ENCODE measurements at places on chromosomes 16 and 17.

DNA sequence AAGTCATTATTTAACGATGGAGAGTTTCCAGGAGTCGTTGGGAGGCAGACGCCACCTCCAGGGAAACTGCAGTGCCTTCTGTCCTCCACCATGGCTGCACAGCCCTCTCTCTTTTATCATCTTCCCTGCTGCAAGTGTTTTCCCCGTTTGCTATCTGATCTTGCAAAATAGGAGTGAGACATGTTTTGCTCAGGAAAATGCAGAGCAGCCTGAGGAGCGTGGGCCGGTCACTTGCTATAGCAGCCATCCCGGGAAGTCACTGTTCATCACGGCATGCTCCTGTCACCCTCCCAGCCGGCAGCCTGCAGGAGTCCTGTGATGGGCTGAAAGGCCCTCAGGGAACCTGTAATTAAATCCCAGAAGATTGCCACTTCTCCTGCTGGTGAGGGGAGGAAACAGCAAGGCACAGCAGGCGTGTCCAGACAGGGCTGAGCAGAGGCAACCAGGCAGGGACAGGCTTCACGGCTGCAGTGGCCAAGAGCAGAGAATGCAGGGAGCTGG is 143.1 kb downstream of the GSG1L start:
- peak; percentile 71 for DNase-seq

DNA sequence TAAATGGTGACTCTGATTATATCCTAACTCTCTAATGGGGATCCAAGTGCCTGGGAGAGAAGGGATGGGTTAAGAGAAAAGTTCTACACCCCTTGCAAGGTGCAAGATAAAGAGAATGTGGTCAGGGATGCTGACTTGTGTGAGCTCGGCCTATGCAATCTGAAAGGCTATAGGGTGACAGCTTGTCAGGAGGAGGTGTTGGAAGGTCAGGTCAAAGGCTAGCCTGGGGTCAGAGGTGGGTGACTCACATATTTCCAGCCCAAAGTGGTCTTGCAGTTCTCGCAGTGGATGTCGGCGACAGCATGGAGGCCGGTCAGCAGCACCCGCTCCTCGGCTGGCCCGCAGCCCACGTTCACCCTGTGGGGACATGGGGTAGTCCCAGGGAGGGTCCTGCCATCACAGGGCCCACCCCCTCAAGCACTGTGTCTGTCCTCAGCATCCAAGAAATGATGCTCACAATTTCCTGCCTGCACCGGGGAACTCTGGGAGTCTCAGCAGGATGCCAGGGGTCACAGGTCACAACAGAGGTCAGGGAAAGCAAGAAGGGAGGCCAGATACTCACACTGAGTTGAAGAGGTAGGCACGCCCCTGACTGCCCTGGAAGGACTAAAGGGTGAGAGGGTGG is 1.4 kb downstream of the YPEL3 start:
- no peak for DNase-seq

- DNase-seq, result no peak
Measured at GRCh38 chr17:77509089-77509488, 368.3 kb downstream of the SEC14L1 start.

DNA sequence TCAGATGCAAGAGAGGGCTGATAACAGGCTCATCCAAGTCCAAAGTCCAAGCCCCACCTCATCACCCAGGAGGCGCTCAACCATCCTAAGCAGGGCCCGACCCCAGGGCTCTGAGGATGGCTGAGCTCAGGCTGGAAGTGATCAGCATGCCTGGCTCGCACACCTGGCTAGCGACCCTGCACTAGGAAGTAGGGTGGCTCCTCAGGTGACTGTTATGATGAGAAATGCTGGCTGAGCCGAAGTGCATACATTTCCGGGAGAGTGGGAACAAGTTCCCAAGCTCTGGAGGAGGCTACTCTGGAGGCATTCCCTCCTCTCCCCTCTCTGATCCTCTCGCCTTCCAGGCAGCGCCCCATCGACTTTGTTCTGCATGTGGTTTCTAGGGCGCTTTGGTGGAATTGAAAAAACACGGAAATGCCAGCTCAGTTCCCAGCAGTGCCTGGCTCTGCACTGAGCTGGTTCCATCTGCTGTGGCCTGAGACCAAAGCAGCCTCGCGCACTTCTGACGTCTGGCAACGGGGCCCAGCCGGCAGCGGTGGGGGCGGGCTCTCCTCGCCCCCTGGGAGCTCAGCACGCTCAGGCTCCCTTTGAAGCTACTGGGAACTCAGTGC is 130.3 kb downstream of the IRF8 start:
- DNase-seq, result no peak

DNA sequence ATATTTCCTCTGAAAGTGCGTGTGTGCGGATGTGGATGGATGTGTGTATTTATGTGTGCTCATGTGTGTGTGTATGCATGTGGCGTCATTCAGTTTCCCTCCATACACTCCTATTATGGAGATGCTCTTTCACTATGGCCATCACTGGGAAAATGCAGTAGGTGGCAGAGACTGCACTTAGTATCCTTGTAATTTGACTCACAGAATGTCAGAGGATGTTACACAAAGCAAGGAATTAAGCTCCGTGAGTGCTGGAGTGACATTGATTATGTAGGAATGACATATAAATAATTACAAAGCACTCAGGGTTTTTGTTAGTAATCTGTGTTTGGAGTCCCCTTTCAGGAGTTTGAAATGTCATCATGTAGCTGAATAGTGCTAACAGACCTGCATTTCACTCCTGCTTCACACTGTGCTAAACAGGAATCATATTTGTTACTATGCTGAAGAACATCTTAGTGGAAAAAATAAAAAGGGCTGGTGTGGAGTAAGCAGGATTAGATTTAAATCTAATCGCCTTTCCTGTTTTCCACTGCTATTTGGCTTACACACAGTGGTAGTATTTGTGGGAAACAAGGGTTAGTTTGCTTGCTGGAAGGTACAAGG is 59.6 kb downstream of the HS3ST4 start:
- DNase-seq, result no peak

- DNase-seq, result no peak
Measured at GRCh38 chr16:81442220-81442915, 2.2 kb upstream of the CMIP start.

- DNase-seq, result no peak
Measured at GRCh38 chr16:49434733-49435132, 61.1 kb downstream of the C16orf78 start.

DNA sequence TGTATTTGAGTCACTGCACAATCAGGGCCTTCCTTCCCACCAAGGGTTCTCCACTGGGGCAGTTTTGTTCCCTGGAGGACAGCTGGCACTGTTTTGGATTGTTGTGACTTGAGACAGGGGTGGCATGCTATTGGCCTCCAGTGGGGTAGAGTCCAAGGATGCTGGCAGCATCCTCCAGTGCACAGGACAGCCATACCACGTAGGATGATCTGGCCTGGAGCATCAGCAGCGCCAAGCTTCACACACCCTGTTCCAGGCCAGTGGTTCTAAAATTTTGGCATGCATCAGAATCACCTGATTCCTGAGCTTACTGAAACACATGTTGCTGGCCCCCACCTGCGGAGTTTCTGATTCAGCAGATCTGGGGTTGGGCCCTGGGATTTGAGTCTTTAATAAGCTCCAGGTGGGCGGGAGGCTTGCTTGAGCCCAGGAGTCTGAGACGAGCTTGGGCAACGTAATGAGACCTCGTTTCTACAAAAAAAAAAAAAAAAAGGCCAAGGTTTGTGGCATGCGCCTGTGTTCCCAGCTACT is 83.2 kb downstream of the MGAT5B start:
- no peak for DNase-seq

DNA sequence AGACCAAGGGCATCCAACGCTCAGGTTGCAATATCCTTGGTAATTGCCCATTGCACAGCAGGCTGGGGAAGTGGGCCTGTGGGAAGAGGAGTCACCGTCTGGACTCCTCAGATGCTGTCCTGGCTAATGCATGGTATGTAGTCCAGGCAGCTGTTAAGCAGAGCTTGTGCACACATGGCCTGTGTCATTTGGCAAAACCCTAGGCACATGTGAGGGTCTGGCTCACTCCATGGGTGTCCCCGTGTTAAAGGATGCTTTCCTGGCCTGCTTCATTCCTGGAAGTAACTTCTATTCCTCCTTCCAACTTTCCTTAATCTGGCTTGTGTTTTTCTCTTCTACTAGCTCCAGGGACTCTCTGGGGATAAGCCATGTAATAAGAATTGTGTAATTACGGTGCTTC is 378.0 kb upstream of the CA10 start:
- DNase-seq, result no peak

GRCh38 chr17:279331-279730 is 73.3 kb downstream of the RPH3AL start:
- DNase-seq, result no peak

GRCh38 chr17:72996791-72997190 is 95.7 kb downstream of the SLC39A11 start:
- DNase-seq, result no peak

DNA sequence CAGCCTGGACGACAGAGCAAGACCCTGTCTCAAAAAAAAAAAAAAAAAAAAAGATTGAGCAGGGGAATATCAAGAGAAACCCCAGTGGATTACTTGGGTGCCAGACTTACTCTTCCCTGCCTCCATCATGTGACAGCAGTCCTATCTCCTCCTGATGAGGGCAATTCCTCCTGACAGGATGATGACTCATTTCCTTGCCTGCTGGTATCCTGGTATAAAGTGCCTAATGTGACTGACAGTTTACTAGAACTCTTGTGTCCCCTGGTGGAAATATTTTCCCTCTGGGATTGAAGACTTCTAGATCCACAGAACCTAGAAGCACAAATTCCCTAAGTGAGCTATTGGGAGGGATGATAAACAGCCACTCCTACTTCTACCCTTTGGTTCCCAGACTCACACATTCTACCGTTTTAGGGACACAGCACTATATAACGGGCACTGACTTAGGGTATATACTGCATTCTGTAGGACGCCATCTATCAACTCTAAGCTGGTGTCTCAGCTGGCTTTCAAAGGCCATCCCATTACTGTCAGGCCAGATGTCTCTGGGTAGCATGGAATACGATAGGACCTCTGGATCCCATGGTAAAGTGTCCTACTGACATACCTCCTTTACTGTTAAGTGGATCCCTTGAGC is 114.6 kb upstream of the MED13 start:
- DNase-seq, result peak; percentile 77

DNA sequence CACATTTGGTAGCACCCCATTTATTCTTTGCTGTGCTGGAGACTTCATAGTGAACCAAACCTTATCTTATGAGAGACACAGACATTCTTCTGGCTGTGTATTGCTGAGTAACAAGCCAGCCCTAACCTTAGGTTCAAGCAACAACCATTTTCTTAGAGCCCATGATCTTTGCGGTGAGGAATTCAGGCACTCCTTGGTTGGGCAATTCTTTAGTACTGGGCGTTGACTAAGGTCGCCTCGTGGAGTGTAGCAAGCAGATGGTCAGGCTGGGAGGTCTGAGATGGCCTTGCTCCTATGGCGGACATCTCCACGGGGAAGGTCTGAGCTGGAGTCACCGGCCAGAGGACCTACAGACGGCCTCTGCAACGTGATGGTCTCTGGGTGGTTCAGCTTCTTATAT is 43.1 kb downstream of the ARSG start:
- peak; percentile 89 for DNase-seq

GRCh38 chr16:61969077-61969382 is 67.2 kb downstream of the CDH8 start:
- no peak for DNase-seq

DNA sequence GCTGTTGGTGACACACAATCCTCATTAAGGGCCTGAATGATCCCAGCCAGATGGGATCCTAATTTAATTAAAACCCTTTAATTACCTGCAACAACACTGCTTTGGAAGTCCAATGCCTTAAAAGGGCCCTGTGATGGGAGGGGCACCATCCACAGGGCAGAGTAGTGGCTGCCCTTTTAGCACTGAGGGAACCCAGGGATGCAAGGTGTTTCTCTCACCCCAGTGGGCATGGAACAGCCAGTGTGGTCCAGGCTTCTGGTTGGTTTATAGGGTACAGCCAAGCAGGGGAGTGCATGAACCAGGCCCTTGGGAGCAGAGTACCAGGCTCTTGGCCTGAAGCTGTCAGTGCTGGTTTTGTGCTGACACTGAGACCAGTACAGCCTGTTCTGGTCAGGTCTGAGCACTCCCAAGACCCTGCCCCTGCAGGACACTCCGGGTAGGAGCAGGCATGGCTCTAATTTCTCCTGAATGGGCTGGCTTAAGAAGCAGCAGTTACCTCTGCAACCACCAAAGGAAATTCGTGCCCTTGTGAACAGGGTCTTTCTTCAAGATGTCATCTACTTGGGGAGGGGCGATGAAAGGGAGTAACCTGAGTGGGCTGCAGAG is 9.9 kb downstream of the NXPH3 start:
- DNase-seq, result peak; percentile 68

- no peak for DNase-seq
Measured at GRCh38 chr17:76356803-76357456, 3.2 kb upstream of the PRPSAP1 start.

- no peak for DNase-seq
Measured at GRCh38 chr17:73933164-73933766, 270.2 kb upstream of the RPL38 start.
